ENCODE measurements at places on chromosomes 16 and 17.

DNA sequence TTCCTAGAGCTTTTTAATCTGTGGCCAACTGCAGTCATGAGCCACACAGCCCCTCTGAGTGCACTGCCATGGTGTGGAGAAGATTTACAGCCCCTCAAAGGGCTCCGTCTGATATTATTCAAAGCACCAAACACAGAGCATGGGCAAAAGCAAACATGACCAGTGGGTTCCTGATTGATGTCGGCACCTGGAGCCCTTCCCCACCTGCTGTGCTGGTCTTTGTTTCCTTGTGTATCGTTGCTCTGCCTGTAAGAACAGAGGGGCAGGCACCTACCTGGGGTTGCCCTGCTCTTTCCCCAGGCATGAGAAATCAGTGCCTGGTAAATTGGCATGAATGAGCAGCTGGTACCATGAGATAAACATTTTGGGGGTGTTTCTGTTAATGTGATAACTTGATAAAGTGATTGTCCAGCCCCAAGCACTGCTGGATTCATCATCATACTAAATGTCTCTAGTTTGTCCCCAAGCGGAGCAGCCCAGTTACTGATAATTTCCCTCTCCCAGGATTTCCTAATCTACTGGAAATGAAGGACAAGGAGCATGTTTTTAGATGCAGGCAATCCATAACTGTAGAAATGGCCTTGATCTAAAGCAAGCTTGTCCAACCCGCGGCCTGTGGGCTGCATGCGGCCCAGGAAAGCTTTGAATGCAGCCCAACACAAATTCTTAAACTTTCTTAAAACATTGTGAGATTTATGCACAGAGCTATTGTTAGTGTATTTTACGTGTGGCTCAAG lies 5.0 kb upstream of the SPIRE2 start:
- no peak for DNase-seq

- DNase-seq = no peak
These were observed 16.1 kb upstream of the GPRC5C start for GRCh38 chr17:74415608-74416396.

DNA sequence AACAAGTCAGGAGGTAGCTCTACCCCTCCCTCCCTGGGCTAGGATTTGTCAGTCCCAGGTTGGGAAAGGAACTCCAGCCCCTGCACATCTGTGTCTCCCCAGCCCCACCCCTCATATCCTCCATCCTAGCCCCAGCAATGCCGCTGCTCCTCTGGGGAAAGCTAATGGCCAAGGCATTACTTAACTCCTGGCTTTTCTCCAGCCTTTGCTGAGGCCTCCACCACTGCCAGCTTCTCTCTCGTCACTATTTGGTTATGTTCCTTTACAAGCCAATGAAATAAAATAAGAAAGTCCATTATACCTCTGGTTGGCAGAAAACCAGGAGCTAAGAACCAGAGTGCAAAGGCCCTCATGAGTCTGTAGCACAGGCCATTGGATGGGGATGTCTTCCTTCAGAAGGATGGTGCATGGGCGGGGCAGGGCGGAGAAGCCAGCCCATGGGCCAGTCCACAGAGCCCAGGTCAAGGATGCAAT lies 171.0 kb downstream of the CCDC182 start:
- DNase-seq = peak; percentile 68

DNA sequence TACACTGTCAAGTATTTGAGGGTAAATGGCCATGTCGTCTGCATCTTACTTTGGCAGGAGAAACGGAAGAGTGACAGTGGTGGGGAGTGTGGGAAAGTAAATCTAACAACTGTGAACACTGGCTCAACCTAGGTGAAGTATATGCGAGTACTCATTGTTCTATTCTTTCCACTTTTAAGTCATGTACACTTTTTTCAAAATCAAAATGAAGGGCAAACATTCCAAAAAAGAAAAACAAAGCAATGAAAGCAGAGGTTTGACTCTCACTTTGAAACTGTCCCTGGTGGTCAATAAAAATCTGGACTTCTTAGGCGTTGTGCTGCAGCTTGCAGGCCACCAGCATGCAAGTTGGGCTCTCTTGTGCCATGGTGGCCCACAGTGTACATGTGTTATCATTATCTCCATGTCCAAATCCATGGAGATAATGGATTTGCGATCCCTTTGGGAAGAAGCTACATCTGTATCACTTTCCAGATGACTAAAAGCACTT lies 32.7 kb downstream of the STAT5B start:
- DNase-seq = no peak

DNA sequence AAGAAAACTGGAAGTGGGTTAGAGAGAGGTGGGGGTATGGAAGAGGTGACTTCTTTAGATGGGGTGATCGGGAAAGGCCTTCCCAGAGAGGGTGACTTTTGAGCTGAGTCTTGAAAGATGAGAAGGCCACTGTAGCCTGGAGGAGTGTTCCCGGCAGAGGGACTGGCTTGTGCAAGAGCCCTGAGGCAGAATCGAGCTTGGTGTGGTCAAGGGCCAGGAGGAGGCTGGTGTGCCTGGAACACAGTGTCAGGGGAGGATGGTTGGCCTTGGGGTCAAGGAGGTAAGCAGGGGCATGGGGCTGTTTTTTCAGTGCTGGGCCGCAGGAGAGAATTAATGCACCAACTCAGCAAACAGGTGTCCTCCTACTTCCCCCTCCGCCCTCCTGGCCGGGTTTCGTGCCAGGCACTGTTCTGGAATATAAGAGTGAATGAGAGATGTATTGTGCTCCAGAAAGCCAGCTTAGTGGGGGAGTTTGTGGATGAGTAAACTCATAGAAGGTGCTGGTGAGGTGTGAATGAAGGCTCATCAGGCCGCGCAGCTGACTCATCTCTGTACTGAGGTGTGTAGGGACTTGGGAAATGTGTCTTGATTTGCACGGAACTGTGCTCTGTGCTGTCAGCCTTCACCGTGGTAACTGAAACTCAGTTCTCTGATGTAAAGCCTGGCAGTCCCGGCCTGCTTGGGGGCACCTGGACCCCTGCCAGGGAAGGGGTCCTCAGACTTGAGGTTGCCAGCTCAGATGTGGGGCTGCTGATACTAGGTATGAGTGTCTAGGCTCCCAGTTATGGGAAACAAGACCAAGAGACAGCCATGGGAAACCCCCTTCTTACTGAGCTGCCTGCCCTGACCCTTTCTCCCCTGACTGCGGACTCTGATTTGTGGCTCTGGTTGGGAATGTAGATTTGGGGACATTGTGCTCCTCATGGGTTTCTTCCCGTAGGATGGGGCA lies 15.3 kb downstream of the KSR1 start:
- no peak for DNase-seq

DNA sequence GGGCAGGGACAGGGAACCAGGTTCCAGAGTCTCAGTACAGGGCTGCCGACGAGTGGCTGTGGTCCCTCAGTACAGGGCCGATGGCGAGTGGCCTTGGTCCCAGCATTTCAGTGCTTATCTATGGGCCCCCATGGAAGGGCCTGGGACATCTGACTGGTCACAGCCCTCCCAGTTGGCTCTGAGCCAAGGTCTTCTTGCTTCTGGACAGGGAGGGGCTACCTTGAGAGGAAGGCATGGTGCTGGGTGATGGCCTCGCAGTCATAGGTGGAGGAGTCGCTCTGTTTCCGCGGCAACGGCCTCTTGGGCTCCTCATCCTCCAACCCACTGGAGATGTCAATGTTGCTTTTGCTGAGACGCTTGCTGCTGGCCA lies 32.5 kb downstream of the PIMREG start:
- no peak for DNase-seq

DNA sequence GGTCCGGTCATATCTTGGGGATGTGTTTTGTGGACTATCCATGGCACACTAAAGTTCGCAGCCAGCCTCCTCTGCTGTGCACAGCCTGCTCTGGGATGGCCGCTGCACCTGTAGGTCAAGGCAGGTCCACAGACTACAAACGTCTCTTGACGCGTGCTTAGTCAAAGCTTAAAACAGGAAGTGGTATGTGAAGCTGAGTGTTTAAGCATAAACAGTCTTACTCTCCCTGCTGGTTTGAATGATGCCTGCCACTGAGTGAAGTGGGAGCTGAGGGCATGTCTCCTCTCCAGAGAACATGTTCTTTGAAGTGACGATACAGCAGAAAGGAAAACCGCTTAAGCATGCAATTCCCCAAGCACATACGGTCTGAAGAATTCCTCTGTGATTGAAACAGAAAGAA lies 365.6 kb downstream of the SLC39A11 start:
- no peak for DNase-seq

DNA sequence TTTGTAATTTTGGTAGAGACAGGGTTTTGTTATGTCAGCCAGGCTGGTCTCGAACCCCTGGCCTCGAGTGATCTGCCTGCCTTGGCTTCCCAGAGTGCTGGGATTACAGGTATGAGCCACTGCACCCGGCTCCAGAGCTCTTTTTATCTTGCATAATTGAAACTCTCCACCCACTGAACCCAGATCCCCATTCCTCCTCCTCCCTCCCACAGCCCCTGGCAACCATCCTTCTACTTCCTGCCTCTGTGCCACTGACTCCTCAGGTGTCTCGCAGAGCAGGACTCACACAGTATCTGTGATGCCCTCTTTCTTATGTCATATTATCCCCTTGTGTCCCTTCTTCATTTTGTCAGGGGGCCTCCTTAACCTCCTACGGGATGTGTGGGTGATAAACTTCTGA lies 340.7 kb downstream of the SLC39A11 start:
- DNase-seq = peak; percentile 76

DNA sequence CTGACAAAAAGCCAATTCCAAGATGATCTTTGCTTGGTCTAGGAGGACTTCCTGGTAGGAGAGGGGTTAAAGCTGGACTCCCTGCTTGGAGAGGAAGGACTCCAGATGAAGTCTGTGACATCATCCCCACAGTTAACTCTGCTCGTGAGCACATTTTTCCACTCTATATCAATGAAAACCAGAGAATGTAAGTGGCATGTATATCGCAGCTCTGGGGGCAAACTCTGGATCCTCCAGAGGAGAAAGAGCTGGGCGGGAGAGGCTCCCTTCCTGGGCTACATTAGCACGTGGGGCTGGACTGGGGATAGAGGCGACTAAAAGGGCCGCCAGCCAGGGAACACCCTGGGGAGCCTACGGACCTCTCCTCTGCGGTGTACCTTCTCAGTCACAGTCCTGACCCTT lies 34.1 kb downstream of the HIC1 start:
- DNase-seq = no peak

GRCh38 chr17:50200457-50201275 lies 765 bp downstream of the COL1A1 start:
- peak; percentile 58 for DNase-seq

DNA sequence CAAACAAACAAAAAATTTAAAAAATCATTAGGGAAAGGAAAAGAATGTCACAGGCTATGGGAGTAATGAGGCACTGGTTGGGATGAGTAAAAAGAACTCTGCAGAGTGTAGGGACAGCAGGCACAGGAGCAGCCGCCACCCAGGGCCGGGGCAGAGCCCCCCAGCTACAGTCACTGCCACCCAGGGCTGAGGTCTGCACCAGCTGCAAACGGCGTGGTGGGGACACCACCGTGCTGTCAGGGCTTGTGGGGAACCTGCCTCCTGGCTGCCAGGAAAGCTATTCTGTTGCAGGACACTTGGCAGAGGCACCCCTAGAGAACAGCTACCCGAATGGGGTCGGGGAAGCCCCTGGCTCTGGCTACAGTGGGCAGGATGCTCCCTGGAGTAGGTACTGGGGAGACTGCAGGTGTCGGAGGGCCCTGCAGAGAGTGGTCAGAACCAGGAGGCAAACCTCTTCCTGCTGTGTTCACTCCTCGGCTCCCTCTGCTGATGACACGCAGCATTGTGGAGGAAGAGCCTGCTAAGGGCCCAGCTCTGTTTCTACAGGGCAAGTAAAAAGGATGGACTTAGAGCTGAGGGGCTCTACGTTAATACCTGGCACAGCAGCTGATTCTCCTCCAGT lies 32.3 kb upstream of the CAPN15 start:
- no peak for DNase-seq

- DNase-seq = no peak
These were observed 8.3 kb upstream of the PSMD3 start for GRCh38 chr17:39972271-39972670.

DNA sequence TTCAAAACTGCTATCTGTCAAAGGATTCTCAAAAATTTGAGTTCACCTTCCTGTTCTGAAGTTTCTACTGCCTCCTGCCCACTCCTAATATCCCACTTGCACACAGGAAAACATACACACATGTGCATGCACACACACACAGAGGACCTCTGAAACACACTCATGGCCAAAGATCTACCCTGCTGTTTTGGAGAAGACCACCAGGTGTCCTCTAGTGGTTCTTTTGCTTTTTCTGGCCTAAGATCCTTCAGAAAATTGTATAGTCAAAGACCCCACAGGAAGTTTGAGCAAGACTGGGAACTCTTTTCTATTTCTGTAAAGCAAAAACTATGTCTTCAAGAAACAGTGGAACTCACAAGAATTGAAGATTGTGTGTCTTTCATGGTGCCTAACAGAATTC lies 90.2 kb downstream of the CDH8 start:
- DNase-seq = no peak

DNA sequence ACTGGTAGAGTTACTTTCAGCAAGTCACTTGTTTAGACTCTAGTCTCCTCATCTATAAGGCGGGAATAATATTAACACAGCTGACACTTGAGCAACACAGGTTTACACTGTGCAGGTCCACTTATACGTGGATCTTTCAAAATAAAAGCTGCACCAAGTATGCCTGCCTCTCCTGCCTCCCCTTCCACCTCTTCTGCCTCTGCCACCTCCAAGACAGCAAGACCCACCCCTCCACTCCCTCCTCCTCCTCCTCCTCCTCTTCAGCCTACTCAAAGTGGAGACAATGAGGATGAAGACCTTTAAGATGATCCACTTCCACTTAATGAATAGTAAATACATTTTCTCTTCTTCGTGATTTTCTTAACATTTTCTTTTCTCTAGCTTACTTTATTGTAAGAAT lies 285.6 kb downstream of the FTO start:
- no peak for DNase-seq

- no peak for DNase-seq
These were observed 6.1 kb downstream of the ABCC3 start for GRCh38 chr17:50640686-50641351.

GRCh38 chr17:49670641-49671040 lies 7.3 kb downstream of the SPOP start:
- no peak for DNase-seq

GRCh38 chr16:52539191-52539590 lies 7.8 kb downstream of the TOX3 start:
- no peak for DNase-seq

All from putamen (tissue), 1 donor.